Skeletal muscle cell (primary cell): ENCODE measurements at places on chromosomes 6 and 20.
A peak's percentile ranks its signal among the peaks of the same experiment; 100 is the strongest.

- DNase-seq: no peak
Observed at GRCh38 chr20:63627751-63628245, 897 bp upstream of the GMEB2 start.

- no peak for DNase-seq
Observed at GRCh38 chr6:3916211-3916610, 67.0 kb downstream of the FAM50B start.

GRCh38 chr20:53073636-53074415 is 101.7 kb downstream of the TSHZ2 start:
- no peak for DNase-seq

DNA sequence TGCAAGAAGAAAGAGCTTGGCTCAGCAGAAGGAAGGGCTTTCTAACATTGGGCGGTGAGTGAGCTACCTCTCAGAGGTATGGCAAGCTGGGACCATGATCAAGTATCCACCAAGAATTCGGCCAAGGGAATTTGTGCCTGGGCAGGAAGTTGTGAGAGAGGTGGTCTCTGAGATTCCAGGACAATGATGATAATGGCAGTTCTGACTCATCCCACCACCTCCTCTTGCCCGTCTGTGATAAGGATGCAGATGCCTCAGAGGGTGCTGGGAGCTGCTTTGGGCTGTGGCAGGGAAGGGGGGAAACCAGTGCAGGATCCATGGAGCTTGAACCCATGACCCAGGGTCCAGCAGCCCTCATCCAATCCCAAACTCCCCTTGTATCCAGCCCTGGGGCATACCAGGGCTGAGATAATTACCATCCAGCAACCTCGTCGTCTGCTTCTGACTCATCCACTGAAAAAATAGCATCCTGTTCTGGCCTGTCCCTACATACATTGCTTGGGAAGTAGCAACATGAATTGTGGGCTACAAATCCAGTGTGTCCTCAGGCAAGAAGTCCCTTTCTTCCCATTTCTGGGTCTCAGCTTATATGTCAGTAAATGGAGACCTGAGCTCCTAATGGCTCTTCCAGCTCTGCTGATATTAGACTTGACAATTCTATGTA is 5.9 kb downstream of the TGM6 start:
- no peak for DNase-seq

GRCh38 chr6:16802071-16802470 is 40.8 kb upstream of the ATXN1 start:
- DNase-seq: peak; percentile 47

DNA sequence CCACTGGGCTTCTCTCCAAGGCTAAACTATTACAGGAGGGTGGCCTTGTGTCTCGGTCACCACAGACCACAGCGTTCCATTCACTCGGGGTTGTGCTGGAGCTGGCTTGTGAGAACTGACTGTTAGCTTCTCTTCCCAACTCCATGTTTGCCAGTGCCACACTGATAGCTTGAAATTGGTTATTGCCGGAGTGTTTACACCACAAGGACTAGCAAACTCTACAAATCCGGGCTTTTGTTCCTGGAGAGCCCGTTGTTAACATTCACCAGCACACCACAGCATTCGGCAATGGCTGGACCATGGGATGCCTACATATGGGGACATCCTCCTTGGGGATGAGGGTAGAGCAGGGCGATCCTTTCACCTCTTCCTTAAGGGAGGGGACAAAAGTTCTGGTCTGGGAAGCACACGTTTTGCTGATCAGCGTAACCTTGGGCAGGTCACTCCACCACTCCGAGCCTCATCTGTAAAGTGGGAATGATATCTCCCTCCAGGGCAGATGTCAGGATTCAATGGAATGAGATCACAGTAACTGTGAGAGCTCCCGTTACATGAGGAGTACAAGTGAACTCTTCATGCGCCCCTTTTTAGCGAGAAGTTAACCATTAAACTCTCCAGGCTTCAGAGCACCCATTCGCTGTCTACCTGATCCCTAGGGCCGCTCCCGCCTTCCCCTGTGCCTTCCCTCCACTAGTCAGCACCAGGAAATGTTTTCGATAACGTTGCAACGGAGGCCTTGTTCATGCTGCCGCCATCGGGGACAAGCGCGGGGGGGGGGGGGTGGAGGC is 41.7 kb upstream of the TTPAL start:
- no peak for DNase-seq

DNA sequence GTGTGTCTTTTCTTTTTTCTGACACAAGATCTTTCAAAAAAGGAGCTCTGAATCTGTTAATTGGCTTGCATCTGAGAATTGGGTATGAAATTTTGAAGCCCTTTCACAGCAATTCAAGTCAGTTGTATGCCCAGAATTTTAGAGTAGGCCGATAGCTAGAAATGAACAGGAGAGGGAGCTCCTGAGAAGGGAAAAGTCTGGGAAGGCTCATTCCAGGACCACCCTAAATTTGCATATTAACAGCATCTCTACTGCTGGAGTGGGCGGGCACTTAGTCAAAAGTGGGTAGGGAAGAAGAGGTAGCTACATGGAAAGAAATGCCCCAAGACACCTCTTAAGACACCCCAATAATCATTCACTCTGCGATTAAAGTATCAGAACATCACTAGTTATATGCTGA is 928.3 kb downstream of the TBC1D32 start:
- DNase-seq: no peak

DNA sequence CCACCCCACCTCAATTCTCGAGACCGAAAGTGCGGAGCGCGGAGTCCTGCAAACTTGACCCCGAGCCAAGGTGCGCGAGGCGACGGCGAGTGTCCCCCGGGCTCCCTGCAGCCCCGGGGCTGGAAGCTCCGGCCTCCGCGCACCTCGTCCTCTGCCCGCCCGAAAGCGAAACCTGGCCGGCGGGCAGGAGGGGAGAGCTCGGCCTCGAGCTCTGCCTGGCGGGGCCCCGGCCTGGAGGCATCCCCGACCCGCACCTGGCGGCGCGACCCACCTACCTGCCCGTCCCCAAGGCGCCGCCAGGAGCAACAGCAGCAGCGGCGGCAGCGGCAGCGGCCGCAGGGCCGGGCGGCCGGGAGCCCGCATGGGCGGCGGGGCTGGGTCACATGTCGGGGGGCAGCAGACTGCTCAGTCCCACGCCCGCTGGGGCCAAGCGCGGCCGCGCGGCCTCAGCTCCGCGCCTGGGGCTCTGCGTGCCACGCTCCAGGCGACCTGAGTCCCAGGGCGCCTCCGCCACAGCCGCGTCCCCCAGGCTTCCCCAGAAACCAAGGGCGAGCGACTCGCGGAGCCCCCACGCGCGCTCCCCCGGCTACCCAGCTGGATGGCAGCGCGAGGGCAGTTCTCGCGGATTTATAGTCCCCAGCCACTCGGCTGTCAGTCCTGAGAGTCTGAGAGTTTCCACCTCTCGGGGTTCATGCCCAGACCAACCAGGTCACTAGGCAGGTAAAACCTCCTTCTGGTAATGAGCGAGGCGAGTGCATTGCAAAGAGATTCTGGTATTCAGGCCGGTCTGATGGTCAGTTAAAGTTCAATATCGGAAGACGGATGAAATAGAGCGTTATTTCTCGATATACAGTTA is at the start of gene IL20RA:
Gene IL20RA (minus strand): TSS at position 600 of the 856 bp plus-strand sequence. CDS start 237 bp downstream, at position 363.
- no peak for DNase-seq

DNA sequence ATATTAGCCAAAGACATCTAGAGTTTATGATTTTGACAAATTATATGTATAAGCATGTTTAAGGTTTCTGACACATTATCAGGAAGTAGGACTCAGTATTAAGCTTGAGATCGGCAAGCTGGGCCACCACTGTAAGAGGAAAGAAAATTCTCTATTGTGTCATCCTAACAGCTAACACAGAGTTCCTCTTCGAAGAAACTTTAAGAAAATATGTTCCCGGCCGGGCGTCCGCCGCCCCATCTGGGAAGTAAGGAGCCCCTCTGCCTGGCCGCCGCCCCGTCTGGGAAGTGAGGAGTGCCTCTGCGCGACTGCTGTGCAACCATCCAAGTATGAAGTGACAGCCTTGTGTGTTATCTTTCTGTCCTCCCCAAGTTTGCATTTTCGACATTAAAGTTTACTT is 23.0 kb downstream of the USP49 start:
- DNase-seq: no peak

DNA sequence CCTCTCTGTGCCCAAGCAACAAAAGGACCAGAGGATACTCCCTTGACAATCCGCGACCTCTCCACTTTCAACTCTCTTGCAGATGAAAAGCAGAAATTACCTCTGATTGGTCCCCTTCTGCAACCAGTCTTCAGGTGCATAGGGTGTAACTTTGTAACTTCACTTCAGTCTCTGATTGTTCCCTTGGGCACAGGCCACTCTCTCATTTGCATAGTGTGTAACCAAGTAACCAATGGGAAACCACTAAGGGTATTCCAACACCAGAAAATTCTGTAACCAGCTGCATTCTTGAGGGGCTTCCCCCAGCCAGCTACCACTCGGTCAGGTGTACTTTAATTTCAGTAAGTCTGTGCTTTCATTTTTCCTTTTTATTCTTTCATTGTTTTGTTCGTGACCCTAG is 4.4 kb upstream of the RAET1L start:
- no peak for DNase-seq

GRCh38 chr6:10460096-10460495 is 45.2 kb upstream of the TFAP2A start:
- no peak for DNase-seq

DNA sequence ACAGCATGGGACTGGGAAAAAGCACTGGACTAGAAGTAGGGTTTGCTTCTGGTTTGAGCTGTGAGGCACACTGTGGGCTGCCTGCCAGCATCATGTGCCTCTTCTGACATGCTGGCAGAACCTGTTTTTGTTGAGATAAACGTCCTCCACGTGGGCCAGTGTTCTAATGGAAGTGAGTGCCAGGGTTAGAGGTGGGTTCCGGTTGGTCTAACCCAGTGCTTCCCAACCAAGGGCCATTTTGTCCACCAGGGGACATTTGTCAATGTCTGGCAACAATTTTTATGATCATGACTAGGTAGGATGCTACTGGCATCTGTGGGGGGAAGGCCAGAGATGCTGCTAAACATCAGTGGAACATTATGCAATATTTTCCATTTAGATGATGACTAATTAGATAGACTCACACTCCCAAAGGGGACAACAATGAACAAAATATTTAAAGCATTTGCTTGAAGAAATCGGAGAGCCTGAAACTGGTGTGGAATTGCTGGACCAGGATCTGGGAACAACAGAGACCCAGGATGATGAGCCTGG is 7.8 kb upstream of the APMAP start:
- peak; percentile 74 for DNase-seq

DNA sequence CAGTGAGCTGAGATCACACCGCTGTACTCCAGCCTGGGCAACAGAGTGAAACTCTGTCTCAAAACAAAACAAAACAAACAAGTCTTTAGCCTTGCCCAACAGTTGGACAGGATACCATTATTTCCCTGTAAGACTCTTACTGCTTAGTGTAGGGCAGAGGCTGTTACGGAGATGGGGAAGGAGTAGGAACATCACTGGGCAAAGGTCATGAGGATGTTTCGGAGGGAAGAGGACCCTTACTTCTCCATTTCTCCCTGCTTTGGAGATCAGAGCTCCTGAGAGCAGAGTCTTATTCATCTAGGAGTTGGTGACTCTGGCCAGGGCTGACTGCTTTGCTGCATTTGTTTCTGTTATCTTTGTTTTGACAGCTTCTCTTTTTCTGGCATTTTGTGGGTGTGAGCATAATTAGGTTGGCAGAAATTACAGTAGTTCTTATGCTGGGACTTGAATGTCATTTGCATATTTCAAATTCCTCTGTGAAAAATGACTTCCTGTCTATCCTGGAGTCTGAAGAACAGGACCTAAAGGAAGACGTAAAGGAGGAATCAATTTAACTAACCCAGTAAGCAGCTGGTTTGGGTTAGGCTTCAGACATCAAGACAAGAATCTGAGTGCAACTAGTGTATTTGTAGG is 89.0 kb downstream of the CDS2 start:
- DNase-seq: no peak

GRCh38 chr20:46293084-46293483 is 15.2 kb downstream of the CDH22 start:
- DNase-seq: peak; percentile 11

- DNase-seq: peak; percentile 57
Observed at GRCh38 chr6:12296255-12296573, 6.1 kb downstream of the EDN1 start.

- no peak for DNase-seq
Observed at GRCh38 chr20:43824309-43825050, 90.2 kb upstream of the TOX2 start.

DNA sequence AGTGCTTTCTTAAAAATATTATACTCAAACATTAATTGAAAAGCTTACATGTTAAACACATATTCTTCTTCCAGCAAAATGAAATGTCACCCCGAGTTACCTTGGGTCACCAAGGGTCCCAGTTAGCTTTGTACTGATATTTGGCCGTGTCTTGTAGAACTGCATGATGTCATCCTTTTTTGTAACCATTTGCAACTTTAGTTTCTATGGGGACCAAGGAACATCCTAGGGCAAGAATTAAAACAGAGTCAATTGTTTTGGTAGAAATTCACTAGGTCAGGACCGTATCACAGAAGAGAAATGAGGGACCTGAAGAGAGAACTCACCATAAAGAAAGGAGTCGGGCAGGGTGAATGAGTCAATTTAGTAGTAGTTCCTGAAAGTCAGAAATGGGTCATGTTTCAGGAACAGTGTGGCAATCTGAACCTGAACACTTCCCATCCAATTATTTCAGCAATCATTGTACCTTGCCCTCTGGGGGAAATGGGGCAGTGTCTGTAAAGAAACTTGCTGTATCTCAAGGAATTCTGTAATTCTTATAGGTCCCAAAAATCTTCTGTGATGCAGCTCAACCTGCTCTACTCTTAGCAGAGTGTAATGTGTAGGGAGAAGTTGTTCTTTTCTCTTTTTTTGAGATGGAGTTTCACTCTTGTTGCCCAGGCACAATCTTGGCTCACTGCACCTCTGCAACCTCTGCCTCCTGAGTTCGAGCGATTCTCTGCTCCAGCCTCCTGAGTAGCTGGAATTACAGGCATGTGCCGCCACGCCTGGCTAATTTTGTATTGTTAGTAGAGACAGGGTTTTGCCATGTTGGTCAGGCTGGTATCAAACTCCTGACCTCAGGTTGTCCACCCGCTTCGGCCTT is 5.3 kb upstream of the AKAP7 start:
- DNase-seq: no peak

DNA sequence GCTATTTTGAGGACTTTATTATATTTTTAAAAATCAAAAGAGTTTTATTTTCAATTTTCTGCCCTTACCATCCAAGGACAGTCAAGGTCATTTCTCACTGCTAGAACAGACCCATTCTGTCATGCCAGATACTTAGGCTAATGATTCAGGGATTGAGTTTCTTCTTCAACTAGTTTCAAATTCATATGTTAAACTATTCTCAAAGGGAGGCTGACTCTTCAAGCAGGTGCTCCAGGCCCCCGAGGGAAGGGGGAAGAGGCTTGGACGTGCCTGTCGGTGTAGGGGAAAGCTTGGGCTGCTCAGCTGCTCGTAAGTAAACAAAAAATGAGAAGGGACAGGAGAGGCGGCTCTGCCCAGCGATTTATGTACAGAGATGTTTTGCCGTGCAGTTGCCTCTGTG is 69.4 kb upstream of the MYLIP start:
- DNase-seq: peak; percentile 4

DNA sequence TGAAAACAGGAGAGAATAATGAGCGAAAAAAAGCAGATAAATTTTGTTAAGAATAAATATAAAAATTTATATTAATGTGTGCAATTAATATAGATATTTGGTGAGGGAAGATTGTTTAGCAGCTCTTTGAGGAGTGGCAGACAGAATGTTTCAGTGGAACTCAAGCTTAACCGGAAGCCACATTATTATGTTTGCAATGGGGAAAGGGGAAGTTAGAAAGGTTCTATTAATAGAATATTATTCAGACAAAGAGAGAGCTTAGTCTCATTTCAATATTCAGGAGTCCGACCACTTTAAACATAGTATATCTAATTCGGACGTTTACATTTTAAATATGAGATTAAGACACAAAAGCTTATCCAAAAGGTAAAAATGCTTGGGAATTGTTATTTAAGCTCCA is 81.6 kb upstream of the KHDRBS2 start:
- no peak for DNase-seq
